Osteocyte (in vitro differentiated cells): ENCODE measurements at places on chromosomes 3 and 15.
A peak's percentile ranks its signal among the peaks of the same experiment; 100 is the strongest.

DNA sequence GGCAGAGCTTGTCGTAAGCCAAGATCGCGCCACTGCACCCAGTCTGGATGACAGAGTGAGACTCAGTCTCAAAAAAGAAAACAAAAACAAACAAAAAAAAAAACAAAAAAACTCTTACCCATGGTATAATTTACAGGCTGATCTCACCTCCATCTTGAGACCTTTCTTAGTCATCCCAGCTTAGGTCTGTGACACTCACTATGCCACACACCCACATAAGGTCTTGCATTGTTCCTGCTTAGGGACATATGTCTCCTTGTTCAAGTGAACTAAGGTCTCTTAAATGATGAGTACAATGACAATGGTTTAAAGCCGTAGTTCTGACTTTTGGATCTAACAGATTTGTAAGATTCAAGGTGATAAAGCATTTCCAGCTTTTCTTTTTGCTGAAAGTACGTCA is 360.2 kb upstream of the ARHGEF26 start:
- no peak for DNase-seq

- DNase-seq, result no peak
These were observed 30.9 kb upstream of the ARRDC4 start for GRCh38 chr15:97929456-97930229.

- DNase-seq, result no peak
These were observed 448.6 kb downstream of the ERC2 start for GRCh38 chr3:56019490-56020146.

GRCh38 chr15:39266890-39267289 is 314.0 kb upstream of the THBS1 start:
- DNase-seq, result no peak

GRCh38 chr3:65330072-65330471 is 642.3 kb upstream of the ADAMTS9 start:
- no peak for DNase-seq

DNA sequence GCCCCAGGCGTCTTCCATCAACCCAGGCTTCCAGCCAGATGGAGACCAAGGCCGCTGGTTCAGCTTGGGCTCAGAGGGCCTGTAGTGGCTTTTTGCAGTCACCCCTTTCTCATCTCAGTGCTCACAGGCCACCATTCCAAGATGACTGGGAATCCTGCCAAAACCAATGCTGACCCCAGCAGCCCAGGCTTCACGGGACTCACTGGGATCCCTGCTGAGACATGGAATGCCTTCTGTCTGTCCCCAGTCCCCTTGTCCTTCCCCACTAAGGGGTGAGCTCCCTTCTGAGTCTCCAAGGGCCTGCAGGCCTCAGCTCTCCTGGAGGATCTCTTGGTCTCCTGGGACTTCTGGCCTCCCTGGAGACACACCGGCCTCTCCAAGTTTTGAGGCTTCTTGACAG is 77.4 kb upstream of the SEC13 start:
- no peak for DNase-seq

- DNase-seq, result no peak
These were observed 88.8 kb upstream of the RARB start for GRCh38 chr3:25339225-25339624.

DNA sequence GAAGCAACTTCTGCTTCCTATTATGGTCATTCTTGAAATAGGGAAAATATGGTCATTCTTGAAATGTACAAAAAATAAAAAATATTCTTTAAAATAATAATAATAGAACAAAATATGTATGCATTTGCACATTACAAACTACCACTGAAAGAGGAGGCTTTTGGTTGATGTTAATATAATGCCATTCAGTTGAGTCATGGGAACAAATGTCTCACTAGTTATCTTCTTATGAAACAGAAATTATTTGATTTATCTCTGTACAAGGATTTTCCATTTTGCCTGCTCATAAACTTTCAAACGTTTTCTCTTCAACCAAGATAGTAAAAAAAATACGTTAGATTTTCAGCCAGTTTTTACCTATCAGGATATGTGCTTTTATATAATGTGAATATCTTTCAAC is 1662.7 kb downstream of the OTOL1 start:
- no peak for DNase-seq

- DNase-seq, result no peak
These were observed 110.1 kb downstream of the KCNMB2 start for GRCh38 chr3:178646186-178646862.

GRCh38 chr3:54968546-54969172 is 40.8 kb upstream of the LRTM1 start:
- no peak for DNase-seq

- no peak for DNase-seq
These were observed 1.8 kb downstream of the MUC4 start for GRCh38 chr3:195809796-195810454.

GRCh38 chr3:155362808-155363689 is 69.6 kb upstream of the STRIT1 start:
- DNase-seq, result no peak

DNA sequence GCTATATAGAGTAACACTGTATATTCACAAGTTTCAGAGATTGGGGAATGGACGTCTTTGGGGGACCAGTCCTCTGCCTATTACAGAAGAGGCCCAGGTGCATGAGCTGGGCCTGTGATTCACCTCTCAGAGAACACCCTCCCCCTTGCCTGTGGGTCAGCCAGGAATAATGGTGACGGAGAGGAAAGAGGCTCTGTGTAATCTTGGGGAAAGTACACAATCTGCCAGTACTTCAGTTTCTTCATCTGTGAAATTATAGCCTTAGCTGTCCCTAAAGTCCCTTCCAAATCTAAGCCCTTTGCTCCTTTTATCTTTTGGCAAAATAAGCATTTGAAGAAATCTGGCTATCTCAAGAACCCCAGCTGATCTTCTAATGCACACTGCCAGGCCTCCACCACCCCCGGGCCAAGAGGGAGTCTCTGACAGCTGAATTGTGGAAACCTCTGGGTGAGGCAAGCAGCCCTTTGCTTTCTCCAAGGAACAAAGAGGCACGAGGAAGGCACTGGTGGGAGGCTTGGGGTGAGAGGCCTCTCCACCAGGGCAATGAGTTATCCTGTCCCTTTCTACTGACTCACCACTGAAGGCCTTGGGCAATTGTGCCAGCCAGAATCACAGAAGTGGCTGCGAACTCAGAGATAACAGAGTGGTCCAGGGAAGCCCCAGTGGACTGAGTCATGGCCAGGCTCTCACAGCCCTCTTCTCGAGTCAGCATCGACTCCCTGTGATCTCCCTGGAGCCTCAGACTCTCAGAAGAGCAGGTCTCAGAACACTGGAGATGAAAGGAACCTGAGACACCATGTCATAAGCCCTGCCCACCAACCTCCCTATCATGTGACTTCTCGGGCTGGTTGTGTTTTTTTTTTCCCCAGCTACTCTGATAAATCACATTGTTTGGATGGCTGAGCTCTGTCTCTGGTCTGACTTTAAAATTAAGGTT is 31.8 kb downstream of the CCNL1 start:
- no peak for DNase-seq

GRCh38 chr3:52047295-52047960 is 8.9 kb downstream of the DUSP7 start:
- DNase-seq, result no peak

- DNase-seq, result peak; percentile 66
These were observed 1.5 kb downstream of the MSL2 start for GRCh38 chr3:136194409-136195257.

GRCh38 chr3:66082679-66083078 is 44.0 kb upstream of the MAGI1 start:
- DNase-seq, result no peak

DNA sequence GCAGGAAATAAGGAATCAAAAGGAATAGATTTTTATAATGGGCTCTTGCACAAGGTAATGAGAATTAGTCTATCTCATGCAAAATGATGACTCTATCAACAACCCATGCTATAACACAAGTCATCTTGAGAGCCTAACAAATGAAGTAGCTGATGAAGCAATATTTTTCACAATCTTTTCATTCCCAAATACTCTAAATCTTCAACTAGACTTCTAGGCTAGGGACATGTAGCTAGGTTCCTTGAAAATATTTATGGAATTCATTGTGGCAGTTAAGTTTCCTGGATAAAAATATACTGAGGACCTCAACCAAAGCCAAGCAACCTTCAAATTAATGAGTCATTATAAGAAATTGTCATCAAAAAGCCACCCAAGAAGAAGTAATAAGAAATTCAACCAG is 55.4 kb downstream of the DCBLD2 start:
- no peak for DNase-seq

DNA sequence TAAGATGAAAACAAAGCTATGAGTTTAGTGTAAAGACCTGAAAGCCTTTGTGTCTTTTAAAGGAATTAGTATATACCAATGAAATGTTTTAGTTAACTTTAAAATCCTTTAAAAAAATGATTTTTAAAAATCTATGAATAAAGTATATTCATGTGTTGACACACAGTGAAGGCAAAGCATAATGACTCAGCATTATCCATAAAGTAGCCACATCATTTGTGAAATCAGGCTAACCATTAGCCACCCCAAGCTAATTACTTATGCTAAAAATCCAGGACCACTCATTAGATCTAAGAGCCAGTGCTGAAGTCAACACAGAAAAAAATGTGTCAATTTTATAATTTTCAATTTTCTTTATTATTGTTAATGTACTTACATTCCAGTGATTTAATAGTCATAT is 310.2 kb downstream of the TBC1D5 start:
- no peak for DNase-seq

DNA sequence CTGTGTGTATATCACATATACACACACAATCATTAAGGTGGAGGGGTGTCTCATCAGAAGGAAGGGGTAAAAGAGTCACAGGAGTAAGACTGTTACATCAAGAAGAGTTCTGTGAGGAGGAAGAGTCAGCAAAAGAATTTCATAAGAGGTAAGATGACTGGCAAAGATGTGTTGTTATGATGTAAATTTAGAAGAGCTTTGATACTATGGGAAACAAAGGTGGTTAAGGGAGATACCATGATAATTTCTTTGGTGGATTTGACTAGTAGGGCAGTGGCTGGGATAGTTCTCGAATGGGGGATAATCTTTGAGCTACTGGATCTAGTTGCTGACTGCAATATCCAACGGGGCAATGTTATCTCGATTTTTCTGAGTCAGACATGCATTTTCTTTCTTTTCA is 61.6 kb downstream of the STAG1 start:
- no peak for DNase-seq

DNA sequence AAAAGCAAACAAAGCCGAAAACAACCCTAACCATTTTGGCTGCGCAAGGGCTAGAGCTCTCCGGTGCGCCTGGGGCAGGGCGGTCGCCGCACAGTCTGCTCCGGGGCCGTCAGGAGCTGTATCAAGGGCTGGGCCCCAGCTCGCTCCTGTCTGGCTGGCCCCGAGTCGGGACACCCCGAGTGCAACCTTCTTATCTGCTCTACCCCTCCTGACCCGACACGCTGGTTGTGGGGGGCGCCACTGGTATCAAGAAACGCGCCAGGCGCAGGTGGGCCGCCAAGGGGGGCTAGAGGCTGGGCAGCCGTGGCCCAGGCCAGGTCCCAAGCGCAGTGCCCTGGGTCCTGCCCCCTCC is 36.0 kb downstream of the NR2F2 start:
- no peak for DNase-seq

DNA sequence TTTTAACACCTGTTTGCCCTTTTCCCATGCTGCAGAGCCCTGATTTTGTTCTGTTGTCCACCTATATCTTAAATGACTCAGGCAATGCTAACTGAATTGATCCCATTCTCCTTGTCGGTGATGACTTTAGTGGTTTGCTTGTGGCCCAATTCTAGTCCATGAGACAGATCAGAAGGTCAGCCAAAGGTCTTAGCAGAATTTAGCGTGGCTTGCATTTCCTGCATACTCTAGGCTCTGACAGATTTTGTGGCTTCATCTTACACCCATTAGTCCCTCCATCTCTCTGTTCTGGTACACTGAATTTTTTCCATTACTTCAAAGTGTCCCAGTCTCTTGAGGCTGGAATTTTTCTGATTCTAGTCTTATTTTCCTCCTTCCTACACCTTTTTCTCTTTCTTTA is 161.9 kb downstream of the STAC start:
- DNase-seq, result no peak

DNA sequence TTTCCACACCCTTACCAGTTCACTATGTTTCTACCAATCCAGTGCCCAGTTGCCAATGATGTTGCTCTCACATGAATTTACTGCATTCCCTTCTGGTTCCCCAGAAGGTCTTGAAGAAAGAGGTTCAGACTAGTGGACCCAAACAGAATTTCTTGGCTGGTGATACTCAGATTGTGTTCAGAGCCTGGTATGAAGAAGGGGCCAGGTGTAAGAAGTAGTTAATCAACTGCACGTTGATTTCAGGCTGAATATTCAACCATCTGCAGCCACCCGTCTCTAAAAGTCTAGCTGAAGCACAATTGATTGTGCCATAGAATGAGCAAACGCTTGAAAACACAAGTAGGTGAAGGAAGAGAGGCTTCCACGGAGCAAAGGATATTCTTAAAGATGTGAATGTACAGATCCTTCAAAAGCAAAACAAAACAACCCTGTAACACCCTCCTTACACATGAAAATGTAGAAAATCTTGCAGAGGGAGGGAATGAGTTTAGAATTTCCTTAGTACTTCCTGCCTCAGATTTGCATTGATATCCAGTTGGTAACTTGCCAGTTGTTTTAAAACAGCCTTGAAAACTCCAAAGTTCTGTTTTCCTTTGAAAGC is 4.7 kb downstream of the RBMS3 start:
- no peak for DNase-seq

DNA sequence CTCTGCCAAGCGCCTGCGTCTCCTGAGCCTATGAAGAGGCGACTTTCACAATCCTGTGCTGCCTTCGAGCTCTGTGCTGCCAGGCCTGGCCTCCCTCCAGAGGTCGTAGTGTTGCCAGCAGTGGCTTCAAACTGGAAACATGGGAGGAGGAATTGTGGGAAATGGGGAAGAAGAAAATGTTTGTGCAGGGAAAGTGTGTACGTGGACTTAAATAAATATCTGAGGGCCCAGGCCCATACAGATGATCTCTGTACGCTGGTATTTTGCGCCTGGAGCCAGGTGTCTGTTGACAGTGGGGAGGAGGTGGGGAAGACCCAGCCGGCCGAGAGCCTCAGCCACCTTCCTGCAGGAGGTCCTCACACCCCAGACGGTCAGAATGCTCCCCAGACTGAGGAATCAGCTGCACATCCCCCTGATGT is 44.6 kb downstream of the ZBTB38 start:
- no peak for DNase-seq

DNA sequence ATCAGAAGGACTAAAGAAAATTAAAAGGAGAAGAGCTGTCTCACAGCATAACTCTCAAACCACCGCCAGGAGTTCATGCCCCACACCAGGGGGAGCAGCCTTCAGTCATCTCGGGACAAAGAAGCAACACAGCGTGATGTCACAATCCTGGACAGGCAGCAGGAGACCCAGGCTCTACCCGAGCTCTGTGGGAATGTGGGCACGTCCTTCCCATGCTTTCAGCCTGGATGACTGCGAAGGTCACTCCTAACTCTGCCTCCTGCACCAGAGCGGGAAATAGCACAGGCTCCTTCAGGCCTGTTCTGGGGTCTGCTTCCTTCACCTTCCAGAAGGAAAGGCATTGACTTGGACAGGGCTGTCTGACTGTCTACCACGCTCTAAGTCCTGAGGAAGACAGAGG is 31.3 kb downstream of the NOX5 start:
- no peak for DNase-seq

DNA sequence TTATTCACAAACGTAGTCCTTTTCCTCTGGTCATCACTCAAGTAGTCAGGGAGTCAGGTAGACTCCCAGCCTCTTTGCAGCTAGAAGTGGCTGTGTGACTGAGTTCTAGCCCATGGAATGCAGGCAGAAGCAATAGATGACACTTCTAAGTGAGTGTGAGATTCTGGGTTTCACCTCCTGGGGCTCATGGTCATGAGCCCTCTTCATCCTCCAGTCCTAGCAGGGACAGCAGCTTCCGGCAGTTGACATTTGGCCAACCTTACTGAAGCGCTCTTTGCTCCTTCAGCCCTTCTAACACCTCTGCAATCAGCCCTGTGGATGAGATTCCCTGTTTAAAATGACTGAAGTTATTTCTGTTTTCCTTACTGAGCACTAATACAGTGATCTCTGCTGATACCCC is 21.8 kb downstream of the SLC12A8 start:
- DNase-seq, result no peak
